Occipital lobe (tissue), 3 donors: ENCODE measurements at places on chromosomes 16 and 17.

DNA sequence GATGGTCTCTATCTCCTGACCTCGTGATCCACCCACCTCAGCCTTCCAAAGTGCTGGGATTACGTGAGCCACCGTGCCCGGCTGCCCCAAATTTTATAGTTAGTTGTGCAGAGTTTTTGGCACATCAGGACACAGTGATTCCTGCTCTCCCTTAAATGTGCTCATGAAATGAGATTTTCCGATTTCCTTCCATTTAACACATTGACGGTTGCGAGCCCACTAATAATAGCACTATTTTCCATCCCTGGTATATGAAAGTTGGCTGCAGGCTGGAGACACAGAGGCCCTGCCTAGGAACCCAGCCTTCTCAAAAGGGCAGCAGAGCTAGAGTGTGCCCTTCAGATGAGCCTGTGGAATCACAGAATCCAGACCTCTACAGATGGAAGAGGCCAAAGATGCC, 17.4 kb upstream of the MYH10 start:
- no peak for DNase-seq

DNA sequence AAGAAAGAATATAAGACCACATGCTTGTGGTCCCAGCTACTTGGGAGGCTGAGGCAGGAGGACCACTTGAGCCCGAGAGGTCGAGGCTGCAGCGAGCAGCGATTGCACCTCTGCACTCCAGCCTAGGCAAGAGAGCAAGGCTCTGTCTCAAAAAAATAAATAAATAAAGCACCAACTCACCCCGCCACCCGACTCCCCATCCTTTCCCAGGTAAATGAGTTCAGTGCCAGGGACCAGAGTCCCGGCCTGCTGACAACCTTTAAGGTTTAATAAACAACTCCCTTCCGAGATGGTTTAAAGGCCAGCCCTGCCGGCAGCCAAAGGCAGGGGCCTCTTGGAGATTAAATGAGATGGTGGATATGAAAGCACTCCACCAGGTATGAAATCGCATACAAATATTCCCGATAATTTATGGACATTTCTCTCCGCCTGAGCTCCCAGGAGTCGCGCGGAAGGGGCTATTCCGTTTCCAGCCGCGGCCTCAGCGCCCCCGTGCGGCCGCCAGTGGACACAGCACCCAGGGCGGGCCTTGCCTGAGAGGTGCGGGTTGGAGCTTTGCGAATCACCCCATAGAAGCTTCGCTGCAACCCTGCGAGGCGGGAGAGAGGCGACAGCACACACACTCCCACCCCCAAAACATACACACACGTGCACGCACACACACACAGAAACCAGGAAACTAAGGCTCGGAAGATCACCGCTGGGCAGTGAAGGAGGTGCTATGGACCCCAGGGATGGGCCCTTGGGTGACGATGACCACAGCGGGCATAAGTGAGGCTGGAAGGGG, 4.0 kb upstream of the RPL38 start:
- peak; percentile 58 for DNase-seq

DNA sequence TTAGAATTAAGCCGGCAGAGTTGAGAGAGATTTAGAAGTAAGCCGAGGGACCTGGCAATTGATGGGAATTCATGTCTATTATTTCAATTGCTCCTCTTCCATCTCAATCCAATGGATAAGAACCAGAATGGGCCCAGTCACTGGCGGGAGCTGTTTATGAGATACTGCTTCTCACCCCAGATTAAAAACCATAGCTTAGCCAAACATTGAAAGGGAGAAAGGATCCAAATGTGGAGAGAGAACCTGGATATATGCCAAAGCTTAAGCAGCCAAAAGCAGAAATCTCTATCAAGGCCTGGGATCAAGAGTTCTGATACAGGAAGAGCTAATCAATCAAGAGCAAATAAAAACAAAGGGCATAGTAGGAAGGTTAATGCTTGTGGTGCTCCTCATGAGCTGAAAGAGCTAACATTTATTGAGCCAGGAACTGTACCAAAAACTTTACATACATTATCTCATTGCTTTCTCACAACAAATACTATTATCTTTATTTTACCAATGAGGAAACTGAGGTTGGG, 2.8 kb downstream of the SLFN12L start:
- DNase-seq, result no peak

DNA sequence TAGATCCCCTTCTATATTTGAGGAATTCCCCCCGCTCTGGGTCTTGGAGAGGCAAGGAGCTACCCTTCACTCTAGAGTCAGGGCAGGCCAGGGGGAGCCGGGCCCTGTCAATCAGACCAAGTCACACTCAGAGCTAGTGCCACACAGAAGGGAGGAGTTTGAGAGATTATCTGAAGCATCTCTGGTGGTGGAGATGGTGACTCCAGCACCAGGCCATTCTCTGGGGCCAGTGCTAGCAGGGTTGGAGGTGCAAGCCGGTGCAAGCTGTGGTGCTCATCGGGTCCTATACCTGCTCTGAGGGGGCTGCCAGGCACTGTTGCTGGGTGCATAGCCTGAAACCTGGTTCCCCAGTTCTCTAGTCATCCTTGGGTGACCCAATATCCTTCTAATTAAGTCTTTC, 201.2 kb downstream of the COPRS start:
- no peak for DNase-seq

DNA sequence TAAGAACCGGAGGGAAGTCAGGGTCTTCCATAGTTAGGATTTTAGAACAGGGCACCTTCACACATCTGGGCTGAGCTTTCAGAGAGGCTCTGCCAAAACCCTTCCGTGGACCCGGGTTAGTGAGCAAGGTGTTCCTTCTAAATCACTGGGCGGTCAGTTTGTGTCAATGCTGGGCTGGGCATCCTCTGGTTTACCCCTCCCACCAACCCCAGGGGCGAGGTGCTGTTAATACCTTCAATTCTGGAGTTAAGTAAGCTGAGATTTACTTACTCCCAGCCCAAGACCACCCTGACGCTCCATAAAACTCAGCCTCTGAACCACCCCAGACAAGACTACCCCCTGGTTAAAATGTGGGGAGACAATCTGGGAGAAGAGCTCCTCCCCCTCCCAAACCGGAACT, 1.0 kb downstream of the TMEM92 start:
- no peak for DNase-seq

- no peak for DNase-seq
Observed at GRCh38 chr17:77459018-77459755, 318.4 kb downstream of the SEC14L1 start.

DNA sequence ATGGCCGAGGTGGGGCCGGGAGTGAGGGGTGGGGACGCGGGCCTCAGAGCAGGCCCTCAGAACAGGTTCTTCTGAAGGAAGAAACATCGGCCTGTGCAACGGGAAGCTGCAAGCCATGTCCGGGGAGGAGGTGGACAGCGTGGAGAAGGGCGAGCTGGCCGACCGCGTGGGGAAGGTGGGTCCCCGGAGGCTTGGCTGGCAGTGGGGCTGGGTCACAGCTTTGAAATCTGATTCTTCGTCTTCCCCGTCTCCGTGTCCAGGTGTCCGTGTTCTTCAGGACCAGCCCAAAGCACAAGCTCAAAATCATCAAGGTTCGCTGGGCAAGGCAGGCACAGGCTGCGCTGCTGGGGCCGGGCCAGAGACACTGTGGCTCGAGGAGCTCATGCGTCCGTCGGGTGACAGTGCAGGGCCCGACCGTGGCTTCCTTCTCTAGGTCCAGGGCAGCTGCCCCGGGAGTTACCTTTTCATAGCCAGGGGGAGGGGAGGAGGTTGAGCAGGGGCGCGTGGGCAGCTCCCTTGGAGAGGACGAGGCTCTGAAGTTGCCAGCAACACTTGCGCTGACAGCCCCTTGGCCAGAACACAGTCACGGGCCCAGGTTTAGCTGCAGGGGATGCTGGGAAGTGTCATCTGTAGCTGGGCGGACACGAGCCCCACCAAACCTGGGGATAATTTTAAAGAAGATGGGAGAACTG, 51.3 kb downstream of the MEAK7 start:
- DNase-seq, result no peak

- no peak for DNase-seq
Observed at GRCh38 chr16:65837464-65837863, 529.0 kb upstream of the CDH5 start.

DNA sequence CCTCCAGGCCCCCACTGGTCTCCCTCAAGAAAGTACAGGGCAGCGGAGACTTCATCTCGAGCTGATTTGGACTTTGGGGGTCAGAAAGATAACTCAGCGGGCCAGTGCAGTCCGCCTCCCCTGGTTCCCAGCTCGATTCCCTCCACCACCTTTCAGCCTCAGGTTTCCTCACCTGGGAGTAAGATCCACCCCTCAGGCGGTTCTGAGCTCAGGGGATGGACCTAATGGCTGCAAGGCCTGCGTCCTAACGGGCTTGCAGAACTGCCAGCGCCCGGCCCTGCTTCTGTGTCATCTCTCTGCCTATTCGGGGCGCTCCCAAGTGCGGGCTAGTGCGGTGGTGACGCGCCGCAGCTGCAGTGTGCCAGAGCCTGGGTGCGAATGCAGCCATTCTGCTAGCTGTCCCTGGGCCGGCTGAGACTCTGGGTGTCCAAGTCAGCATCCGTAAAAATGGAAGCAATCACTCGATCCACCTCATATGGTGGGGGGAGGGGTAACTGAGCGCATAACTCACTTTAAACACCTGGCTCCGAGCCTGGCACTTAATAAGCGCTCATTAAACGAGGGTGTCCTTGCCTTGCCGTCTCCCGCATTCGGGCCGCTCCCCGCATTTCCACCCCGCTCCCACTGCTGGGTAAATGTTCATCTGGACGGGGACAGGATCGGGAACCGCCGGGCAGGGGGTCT, 129.6 kb upstream of the LHX1 start:
- no peak for DNase-seq

GRCh38 chr16:85027349-85027957, at the start of gene KIAA0513:
Gene KIAA0513, plus strand, starts transcription at chr16:85027795. Its CDS starts 39,277 bp downstream, at chr16:85067072.
- peak; percentile 83 for DNase-seq

- DNase-seq, result peak; percentile 88
Observed at GRCh38 chr17:35022536-35023063, 40.9 kb downstream of the RFFL start.

GRCh38 chr17:59637611-59638310, 18.1 kb downstream of the CLTC start:
- DNase-seq, result no peak

DNA sequence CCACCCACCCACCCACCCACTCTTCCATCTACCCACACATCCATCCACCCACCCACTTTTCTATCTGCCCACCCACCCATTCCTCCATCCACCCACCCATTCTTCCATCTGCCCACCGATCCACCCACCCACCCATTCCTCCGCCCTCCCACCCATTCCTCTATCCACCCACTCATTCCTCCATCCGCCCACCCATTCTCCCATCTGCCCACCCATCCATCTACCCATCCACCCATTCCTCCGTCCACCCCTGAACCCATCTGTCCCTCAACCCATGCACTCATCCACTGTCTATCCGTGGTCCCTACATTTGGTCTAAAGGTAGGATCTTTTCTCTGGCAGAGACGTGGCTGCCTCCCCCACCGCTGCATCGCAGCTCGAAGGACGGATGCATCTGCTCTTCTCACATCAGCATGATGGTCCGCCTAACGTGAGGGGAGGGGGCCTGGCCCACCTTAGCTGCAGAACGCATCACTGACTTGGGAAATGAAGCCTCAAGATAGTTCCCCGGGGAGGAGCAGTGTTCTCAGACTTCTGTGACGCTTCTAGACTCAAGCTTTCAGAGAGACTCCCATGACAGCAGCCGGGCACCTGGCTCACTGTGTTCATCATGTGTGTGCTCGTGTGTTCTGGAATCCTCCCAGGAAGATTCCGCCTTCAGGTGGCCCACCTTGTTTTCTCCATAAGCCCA, 17.2 kb upstream of the GSE1 start:
- DNase-seq, result no peak

DNA sequence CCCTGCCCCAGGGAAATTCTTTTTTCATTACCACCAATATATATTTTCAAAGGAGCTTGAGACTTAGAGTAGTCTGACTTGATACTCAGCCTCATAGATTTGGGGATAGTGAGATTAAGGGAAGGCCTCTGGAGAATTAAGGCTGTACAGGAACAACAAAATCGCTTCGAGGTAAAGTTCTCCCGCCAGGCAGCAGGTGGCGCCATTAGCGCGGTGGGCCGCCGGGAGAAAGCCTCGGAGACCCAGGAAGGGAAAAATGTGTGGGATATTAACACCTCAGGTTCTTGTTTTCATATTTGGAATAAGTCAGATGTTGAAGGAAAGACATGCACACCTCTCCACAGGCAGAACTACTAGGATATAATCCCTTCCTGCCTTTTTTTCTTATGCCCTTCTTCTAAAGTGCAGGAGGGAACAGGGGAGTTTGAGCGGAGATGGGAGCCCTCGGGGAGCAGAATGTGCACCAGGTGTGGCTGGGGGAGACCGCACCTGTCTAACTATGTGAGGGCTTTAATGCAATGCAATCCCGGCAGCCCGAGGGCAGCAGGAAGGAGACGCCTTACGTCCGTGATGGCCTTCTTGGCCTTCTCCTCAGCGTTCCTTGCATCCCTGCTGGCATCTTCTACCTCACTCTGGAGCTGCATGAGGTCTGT, 25.9 kb downstream of the MYH3 start:
- DNase-seq, result no peak

GRCh38 chr16:84947996-84948850, 63.1 kb downstream of the ZDHHC7 start:
- no peak for DNase-seq

DNA sequence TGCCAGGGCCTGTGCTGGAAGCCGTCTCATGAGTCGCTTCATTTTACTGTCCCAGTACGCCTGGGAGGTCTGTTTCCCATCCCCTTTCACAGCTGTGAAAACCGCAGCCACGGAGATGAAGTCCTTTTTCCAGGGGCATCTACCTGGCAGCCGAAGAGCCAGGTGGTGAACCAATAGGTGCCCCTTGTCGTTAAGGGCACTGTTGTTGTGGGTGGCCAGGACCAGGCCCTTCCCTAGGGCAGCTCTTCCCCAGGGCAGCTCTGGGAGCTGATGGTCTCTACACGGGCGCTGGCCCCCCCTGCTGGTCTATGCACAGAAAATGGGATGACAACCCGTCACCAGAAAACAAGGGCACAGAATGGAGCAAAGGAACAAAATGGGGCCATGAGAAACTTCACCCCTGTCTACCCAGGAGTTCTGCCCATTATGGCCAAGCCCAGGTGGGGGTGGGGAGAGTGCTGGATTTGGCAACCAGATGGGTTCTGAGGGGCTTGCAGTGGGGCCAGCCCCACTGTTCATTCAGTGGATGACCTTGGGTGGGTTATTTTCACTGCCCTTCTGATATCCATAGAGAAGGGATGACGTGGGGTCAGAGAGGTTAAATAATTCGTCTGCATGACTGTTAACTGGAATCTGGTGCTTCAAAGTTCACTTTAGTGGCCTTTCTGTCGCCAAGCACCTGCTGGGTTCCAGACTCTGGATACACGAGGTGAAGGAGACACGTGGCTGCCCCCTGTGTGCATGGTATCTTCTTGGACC, 11.5 kb downstream of the RMI2 start:
- no peak for DNase-seq

GRCh38 chr17:61444075-61444474, 8.1 kb upstream of the TBX4 start:
- DNase-seq, result no peak

- no peak for DNase-seq
Observed at GRCh38 chr17:19332371-19333131, 30.0 kb downstream of the B9D1 start.
